ENCODE measurements at places on chromosomes 1 and 21.

GRCh38 chr1:197092491-197093023 is 25.5 kb upstream of the F13B start:
- no peak for DNase-seq

DNA sequence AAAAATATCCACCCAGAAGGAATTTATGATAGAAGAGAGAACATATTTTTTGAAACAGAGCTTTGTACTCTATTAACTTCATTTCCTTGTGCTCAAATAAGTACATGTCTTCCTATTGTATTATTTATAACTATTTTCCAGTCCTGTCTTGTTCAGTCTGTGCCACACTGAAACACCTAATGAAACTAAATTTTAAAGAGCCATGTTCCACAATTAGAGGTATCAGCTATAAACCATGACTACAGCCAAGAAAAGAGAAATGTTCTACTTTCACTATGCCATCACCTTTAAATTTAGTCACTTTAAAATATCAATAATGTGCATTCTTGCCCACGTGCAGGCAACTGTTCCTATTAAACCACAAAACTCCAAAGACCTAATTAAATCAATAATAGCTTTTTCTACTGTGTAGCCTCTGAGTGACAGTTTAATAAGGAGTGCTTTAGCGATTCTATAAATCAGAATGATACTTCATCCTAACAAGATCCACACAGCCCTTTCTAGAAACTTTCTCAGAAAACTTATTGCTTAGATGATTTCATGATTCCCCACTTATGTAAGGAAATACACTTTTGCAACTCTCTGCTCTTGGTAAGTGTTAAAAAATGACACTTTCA is 404.9 kb upstream of the CHRM3 start:
- no peak for DNase-seq

GRCh38 chr1:54317084-54317483 is 89.1 kb downstream of the SSBP3 start:
- DNase-seq, result no peak

DNA sequence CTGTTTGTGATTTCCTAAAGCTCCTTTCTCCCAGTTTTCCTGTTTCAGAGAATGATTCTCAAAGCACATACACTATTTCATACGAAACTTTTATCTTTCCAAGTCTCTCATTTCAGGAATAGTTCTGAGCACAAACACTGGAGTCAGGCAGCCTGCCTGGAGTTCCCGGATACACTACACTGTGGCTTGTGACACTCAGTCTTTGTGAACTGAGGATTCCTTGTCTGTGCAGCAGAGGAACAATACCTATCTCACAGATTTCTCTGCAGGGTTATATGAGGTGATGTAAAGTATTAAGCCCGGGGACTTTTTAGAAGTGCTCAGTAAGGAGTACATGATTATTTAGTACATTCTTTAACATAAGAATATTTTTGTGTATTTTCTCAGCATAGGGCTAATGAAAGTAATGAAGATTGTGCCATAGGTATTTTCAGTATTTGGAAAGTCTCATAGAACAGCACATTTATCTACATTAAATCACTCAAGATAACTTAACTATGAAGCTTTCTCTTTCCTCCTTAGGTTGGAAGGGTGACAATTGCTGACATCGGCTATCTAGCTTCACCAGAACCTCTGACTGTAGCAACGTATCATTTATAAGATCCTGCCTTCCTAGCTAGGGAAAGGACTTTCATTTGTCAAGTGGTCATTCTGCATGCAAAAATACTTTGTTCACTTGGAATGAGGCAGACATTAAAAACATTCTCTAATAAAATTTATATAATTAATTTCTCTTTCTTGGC is 12.9 kb downstream of the GBP2 start:
- DNase-seq, result no peak

GRCh38 chr1:56094168-56094567 is 485.2 kb downstream of the PLPP3 start:
- no peak for DNase-seq

DNA sequence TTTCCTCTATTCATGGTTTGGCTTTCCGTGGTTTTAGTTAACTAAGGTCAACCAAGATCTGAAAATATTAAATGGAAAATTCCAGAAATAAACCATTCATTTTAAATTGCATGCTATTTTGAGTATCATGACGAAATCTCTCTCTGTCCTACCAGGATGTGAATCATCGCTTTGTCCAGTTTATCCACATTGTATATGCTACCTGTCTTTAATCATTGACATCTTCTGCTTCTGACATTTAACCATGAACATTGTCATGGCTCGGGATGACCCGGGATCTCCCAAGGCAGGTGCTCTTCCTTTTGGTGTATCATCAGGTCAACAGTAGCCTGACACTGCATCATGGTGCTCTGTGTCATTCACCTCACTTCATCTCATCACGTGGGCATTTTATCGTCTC is 125.5 kb upstream of the HNRNPU start:
- DNase-seq, result no peak

DNA sequence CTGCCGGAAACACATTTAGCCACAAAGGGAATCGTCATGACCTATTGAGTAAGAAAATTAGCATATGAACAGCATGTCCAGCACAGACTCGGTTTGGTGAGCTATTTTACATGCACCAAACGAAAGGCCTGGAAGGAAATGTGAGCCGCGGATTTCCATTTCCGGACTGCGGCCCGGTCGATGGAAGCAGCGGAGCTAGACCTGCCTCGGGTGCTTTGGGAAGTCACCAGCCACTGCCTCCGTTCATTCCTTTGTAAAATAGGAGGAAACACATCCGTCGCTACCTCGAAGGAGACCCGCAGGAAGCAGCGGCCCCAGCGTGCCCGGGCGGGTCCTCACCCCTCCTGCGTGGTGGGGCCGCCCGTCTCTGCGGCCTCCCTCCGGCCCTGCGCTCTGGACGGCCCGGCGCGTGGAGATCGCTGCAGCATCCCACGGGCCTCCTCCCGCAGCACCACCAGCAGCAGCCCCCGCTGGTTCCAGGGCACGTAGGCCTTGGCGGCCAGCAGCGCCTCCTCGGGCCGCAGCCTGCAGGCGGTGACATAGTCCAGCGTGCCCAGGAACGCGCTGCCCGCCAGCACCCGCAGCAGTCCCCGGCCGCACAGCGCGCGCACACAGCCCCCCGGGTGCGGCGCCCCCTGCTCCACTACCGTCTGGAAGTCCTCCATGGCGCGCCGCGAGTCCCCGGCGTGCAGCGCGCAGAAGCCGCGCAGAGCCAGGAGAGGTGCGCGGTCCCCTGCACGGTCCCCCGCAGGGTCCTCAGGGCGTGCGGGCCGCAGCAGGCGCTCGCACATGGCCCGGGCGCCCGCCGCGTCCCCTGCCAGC is 12.1 kb downstream of the TTC34 start:
- no peak for DNase-seq

DNA sequence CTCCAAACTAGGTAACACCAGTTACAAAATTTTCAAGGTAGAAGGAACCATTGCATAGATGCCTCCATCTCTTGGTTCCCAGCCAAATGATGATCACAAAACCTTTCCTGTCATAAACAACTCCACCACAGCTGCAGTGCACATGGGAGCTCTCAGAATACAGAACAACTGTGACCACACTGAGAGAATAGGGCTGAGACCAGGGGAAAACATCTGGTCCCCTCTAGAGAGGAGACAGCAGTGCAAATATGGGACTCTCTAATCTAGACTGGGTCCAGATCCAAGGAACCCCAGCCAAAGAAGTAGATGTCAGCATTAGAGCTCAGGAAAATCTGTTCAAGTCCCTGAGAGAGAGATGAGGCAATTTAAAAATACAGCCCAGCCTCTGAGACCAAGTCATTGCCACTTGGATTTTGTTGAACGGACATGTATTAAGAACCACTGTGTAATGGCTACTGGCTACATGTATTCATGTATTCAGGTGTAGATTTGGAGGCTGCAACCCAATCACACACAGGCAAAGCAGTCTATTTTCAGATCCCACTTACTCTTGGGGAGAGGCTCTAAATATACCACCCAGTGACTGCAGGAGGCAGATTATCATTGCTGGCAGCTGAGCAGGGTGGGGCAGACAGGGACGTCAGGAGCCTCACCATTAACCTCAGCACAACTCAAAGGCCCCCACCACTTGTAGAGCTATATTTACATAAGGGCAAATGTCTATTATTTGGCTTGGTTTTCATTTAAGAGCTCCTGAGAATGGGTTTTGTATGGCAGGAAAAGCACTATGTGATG is 7.6 kb upstream of the RXRG start:
- DNase-seq, result no peak

DNA sequence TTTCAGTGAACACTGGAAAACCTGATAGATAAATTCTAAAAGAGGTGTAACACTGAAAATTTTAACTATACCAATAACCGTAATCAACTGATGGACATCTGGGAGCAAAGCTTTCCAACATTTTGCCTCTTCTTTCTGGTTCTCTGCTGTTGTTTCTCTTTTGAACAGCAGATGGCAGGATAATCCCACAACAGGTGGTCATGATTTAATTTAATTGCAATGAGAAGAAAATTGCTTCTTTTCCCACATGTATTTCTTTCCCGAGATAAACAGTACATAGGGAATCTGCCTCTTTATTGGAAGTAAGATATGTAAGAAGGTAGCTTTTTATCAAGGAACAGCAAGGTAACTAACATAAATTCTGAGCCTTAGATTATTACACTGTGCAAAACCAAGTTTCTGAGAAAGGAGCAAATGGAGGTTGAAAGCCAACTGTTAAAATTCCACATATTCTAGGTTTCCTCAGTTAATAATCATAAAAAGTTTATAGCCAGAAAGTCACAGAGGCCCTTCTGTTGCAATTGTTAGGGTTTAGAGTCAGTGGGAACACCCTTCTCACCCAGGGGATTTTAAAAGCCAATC is 72.9 kb downstream of the RPS6KA1 start:
- DNase-seq, result no peak

DNA sequence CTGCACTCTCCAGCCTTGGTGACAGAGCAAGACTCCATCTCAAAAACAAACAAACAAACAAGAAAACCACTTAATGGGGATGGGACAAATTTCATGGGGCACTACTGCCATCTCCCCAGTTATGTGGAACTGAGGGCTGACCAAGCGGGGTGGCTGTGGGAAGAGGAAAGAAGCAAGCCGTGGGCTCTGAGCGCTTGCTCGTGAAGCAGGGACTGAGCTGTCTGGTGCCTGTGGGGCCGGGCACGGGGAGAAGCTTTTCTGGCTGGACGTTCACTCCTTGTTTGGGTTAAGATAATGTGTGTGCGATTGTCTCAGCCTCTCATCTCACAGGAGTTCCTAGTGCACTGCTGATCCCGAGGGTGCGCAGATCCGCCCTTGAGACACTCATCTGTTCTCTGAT is 22.0 kb upstream of the KIF26B start:
- DNase-seq, result no peak

DNA sequence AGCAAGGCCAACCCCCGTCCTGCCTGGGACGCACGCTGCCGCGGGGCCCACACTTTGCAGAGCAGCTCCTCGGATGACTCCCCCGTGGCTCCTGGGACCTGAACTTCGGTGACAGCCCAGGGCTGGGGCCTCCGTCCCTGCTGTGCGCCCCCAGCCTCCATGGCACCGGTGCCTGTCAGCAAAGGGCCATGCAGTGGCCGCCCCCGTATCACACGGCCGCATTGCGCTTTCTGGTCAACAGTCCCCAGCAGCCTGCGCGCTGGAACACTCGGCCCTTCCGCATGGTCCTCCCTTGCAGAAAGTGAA is 18.0 kb downstream of the NADK start:
- no peak for DNase-seq

DNA sequence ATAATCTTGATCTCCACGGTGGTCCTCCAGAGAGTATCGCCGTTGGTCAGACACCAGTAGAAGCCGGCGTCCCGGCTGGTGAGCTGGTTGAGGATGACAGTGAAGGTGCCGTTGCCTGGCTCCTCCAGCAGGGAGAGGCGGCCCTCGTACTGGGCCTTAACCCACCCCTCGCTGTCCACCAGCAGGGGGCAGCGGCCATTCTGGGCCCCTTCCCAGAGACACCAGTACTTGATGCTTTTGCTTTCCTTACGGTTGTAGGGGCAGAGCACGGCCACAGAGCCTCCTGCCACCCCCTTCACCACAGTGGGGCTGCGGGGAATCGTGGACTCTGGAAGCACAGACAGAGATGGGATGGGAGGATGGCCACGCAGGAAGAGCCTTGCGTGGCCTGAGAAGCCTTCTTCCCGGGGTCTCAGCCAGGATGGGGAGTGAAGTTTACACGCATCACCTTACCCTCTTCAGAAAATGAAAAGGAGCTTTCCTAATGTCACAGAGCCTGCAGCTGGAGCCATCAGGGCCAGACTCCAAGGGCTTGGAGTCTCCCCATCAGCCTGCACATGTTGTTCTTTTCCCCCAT is 10.7 kb downstream of the PIGR start:
- no peak for DNase-seq

- no peak for DNase-seq
These were observed 1526.5 kb upstream of the TPTE start for GRCh38 chr21:8994640-8995511.

GRCh38 chr1:180982422-180982821 is 40.2 kb downstream of the STX6 start:
- no peak for DNase-seq

GRCh38 chr1:86762336-86762735 is 58.0 kb downstream of the SH3GLB1 start:
- DNase-seq, result no peak

- no peak for DNase-seq
These were observed 5.7 kb downstream of the ZC3H12A start for GRCh38 chr1:37480125-37480466.

DNA sequence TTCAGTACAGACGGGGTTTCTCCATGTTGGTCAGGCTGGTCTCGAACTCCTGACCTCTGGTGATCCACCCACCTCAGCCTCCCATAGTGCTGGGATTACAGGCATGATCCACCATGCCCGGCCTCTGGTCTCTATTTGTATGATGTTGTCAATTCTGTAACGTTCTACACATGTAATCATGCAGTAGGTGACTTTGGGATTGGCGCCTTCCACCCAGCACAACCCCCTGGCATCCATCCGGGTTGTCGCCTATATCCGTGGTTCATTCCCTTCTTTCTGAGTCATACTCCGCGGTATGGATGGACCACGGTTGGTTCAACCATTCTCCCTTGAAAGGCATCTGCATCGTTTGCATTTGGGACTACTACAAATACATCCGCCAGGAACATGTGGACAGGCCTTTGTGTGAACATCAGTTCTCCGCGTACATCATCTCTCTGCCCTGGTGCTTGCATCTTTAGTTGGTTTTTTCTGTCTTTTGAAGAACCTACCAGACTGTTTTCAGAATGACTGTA is 72.1 kb downstream of the PDE9A start:
- no peak for DNase-seq

DNA sequence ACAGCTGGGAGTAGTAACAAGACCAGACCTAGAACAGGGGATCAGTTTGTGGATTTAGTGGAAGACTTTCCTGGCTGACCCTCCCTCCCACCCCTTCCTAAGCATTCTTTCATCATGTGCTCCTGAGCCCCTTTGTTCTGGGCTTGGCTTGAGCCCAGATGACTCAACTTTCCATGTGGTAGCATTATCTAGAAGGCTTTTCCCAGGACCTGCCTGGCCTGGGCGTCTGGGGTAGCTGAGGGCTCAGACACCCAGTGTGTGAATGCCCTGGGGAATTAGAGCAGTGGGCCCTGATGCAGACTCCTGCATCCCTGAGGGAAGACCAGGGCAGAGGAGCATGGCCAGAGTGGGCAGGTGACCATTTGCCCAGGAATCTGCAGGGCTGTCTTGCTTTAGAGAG is 44.1 kb upstream of the TSPAN2 start:
- DNase-seq, result no peak

GRCh38 chr1:18004278-18004677 is 103.3 kb upstream of the IGSF21 start:
- no peak for DNase-seq

- no peak for DNase-seq
These were observed 7.3 kb downstream of the KCNH1 start for GRCh38 chr1:211126622-211127021.

GRCh38 chr1:51270751-51271150 is 34.7 kb downstream of the RNF11 start:
- DNase-seq, result no peak

Data from SW 1271 (cell line).